Activated CD8-positive, alpha-beta T cell treated with anti-CD3 and anti-CD28 coated beads for 36 hours (primary cell): ENCODE measurements at places on chromosomes 5 and 9. TPM values are rescaled to one million over a fixed set of nuclear protein-coding genes. Genes with fewer than 3 reads are reported as not detected.
A peak's percentile ranks its signal among the peaks of the same experiment; 100 is the strongest.

- DNase-seq, result no peak
These were observed 72.9 kb downstream of the SFXN1 start for GRCh38 chr5:175551266-175551665.

- no peak for DNase-seq
These were observed 211.6 kb upstream of the PANK3 start for GRCh38 chr5:168790671-168791250.

DNA sequence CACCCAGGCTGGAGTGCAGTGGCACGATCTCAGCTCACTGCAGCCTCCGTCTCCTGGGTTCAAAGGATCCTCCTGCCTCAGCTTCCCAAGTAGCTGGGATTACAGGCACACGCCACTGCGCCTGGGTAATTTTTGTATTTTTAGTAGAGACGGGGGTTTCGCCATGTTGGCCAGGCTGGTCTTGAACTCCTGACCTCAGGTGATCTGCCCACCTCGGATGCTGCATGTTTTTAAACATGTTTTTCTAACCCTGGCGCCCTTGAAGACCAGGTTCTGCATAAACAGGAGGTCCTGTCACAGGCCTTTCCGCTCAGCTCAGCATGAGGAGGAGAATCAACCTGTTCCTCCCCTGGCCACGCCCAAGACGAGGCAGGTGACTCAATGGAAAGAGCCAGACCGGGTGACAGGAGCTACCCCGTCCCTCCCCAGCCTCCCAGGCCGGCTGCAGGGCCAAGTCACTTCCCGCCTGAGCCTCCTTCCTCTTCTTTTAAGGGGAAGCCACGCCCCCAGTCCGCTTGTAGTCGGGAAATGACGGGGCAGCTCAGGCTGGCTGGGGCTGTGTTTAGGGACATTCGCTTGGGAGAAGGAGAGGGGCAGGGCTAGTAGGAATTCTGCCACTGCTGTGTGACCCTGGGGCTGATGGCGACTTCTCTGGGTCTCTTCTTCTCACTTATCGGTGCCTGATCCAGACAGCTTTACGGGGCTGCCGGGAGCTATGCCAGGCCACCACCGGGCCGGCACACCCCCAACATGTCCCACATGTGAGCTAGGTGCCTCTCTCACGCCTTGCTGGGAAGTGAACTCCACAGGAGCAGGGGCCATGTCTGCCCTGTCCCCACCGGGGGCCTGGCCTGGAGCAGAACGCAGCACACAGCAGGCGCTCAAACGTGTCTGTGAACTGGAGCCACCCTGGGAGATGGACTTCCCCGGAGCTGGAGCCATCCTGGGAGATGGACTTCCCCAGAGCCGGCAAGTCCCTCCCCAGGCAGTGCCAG, 6.1 kb downstream of the NOTCH1 start:
- peak; percentile 98 for DNase-seq

- DNase-seq, result peak; percentile 57
These were observed 30.4 kb downstream of the CSF2 start for GRCh38 chr5:132103969-132104391.

GRCh38 chr5:76473009-76473336, 69.9 kb downstream of the IQGAP2 start:
- DNase-seq, result no peak

Gene S1PR3
- total RNA-seq, result 0.58 TPM
